ENCODE measurements at places on chromosomes 12 and 14. TPM values are rescaled to one million over a fixed set of nuclear protein-coding genes. Genes with fewer than 3 reads are reported as not detected.

SMOC1 gene
- polyA plus RNA-seq = 3.2 TPM

CABP1 gene
- polyA plus RNA-seq = 4.5 TPM

DNA sequence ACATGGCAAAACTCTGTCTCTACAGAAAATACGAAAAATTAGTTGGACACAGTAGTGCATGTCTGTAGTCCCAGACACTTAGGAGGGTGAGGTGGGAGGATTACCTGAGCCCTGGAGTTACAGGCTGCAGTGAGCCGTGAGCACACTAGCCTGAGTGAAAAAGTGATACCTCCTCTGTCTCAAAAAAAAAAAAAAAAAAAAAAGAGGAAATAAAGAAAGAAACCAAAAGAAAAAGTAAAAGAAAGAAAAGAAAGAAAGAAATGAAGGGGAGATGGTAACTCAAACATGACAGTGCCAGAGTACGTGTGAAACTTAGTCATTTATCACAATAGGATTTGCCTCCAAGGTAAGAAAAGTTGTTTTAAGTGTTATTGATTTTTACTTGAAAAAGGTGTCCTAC lies 407.0 kb upstream of the MGAT4C start:
- no peak overlapping the region for H3K4me3 ChIP-seq
- DNase-seq = no peak

GRCh38 chr12:33486058-33486457 lies 46.4 kb upstream of the SYT10 start:
- no peak for DNase-seq
- H3K4me1 ChIP-seq = no peaks in the 10 kb centered on the region
- no peak overlapping the region for H3K4me3 ChIP-seq
- no peaks in the 10 kb centered on the region for H3K36me3 ChIP-seq
- no peaks in the 10 kb centered on the region for H3K27me3 ChIP-seq

GRCh38 chr12:10048526-10048925 lies 18.0 kb downstream of the CLEC9A start:
- H3K27ac ChIP-seq = no peak overlapping the region
- no peak for DNase-seq
- no peaks in the 10 kb centered on the region for H3K36me3 ChIP-seq

DNA sequence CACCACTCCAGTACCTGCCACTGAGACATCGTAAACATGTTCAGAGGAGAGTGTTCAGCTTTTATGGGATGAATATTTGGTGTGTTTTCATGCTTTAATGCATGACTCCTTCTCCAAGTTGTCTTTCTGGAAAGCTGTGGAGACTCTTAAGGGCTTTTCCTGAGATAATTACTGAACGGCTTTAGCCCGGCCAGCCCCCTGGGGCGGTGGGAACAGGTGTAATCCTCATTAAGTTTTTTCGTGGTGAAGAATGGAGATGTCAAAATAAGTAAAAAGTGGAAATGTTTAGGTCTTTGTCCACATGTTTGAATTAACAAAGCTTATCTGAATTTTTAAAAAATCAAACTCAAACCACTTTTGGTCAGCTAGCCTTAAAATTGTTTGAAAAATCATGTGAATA lies 1.5 kb downstream of the SYNE2 start:
- H3K4me3 ChIP-seq = peak overlapping the region; percentile 79
- no peaks in the 10 kb centered on the region for H3K36me3 ChIP-seq
- no peaks in the 10 kb centered on the region for H3K27me3 ChIP-seq
- DNase-seq = no peak

- no peak overlapping the region for H3K4me3 ChIP-seq
- no peak overlapping the region for H3K27ac ChIP-seq
- peaks cover 3% of the 10 kb centered on the region for H3K36me3 ChIP-seq
Observed at GRCh38 chr12:128820723-128821432, 2.9 kb downstream of the SLC15A4 start.

PEX5 gene
- 16.8 TPM for polyA plus RNA-seq

DNA sequence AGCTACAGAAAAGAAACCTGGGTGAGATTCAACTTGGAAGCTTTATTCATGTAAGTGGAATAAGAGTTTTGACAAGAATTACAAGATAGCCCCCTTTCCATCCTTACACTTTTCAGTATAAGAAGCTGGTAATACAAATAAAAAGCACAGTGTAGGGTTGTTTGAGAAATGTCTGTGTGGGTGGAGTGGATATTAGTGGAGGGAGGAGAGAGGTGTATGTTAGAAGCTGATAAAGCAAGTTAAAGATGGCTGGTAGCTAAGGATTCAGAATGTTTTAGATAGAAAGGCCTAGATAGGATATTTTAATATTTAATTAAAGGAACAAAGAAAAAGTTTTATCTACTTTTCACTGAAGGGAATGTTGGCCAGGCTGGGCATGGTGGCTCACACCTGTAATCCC lies 12.5 kb downstream of the CFAP54 start:
- no peak overlapping the region for H3K4me3 ChIP-seq
- H3K27me3 ChIP-seq = no peaks in the 10 kb centered on the region
- H3K4me1 ChIP-seq = 0 out of 2 replicates have a peak, but pooled peaks cover 4% of the 10 kb centered on the region
- DNase-seq = no peak
- H3K27ac ChIP-seq = no peak overlapping the region

BHLHE41 gene
- polyA plus RNA-seq = 1.1 TPM

- no peak overlapping the region for H3K4me3 ChIP-seq
- H3K27ac ChIP-seq = no peak overlapping the region
- no peaks in the 10 kb centered on the region for H3K36me3 ChIP-seq
Observed at GRCh38 chr12:70292017-70292776, 49.0 kb downstream of the CNOT2 start.

PDZRN4 gene
- not detected for polyA plus RNA-seq

- no peaks in the 10 kb centered on the region for H3K27me3 ChIP-seq
- H3K27ac ChIP-seq = no peak overlapping the region
Observed at GRCh38 chr14:61122862-61123261, 141.8 kb downstream of the SLC38A6 start.

GPD1 gene
- polyA plus RNA-seq = 0.45 TPM

DNA sequence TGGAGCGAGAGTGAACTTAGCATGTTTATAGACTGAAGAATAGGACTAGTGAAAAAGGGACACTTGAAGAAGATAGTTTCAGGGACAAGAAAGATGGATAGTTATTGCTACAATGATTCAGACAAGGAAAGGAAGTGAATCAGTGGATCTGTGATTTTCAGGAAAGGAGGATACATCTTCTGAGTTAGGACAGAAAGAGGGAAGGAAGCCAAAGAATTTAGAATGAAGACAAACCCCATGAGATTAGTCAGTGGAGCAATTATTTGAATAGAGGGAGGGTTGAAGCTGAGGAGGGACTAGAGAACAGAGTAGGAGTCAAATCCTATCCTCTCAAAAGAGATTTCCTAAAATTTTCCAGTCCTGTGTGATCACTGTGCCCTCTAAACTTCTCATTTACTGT lies 282.7 kb downstream of the AKAP6 start:
- no peak overlapping the region for H3K27ac ChIP-seq
- no peak overlapping the region for H3K4me3 ChIP-seq
- no peaks in the 10 kb centered on the region for H3K4me1 ChIP-seq
- no peaks in the 10 kb centered on the region for H3K36me3 ChIP-seq

- DNase-seq = no peak
- H3K4me1 ChIP-seq = no peaks in the 10 kb centered on the region
Observed at GRCh38 chr12:120956579-120957300, 21.6 kb upstream of the HNF1A start.

ATG101 gene
- polyA plus RNA-seq = 55.9 TPM

ERP29 gene
- 85.9 TPM for polyA plus RNA-seq

- H3K4me3 ChIP-seq = no peak overlapping the region
- H3K4me1 ChIP-seq = peaks cover 21% of the 10 kb centered on the region
- H3K27me3 ChIP-seq = no peaks in the 10 kb centered on the region
- H3K36me3 ChIP-seq = no peaks in the 10 kb centered on the region
Observed at GRCh38 chr12:31362759-31363415, 36.9 kb upstream of the SINHCAF start.

- H3K4me1 ChIP-seq = no peaks in the 10 kb centered on the region
- H3K27me3 ChIP-seq = no peaks in the 10 kb centered on the region
- H3K4me3 ChIP-seq = no peak overlapping the region
- H3K36me3 ChIP-seq = no peaks in the 10 kb centered on the region
Observed at GRCh38 chr14:85454226-85454813, 75.6 kb upstream of the FLRT2 start.

GDF3 gene
- polyA plus RNA-seq = 4.3 TPM

- H3K4me3 ChIP-seq = no peak overlapping the region
Observed at GRCh38 chr14:68164711-68165113, 345.1 kb downstream of the RAD51B start.

NACA gene
- polyA plus RNA-seq = 225 TPM

GRCh38 chr12:58030566-58031279 lies 89.4 kb downstream of the ATP23 start:
- no peak for DNase-seq
- no peak overlapping the region for H3K4me3 ChIP-seq
- no peaks in the 10 kb centered on the region for H3K27me3 ChIP-seq
- H3K27ac ChIP-seq = no peak overlapping the region
- H3K36me3 ChIP-seq = no peaks in the 10 kb centered on the region
- H3K4me1 ChIP-seq = 0 out of 2 replicates have a peak, but pooled peaks cover 3% of the 10 kb centered on the region

DNA sequence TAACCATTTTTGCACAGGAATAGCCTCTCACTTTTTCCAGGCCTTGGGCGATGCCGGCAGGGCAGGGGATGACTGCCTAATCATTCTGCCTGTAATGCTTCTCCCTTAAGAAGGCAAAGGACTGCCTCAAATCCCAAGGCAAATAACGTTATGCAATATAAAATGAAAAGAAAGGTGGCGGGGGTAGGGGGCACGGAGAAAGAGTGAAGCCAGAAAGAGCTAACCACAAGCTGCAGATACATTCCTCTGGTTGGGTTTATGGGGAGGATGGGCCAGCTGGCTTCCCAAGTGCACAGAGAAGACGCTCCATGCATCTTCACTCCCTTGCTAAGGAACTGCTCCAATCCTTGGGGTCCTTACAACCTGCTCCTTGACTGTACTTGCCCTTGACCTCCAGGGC lies 229.5 kb downstream of the FOXN3 start:
- no peak overlapping the region for H3K4me3 ChIP-seq
- H3K36me3 ChIP-seq = no peaks in the 10 kb centered on the region
- no peaks in the 10 kb centered on the region for H3K27me3 ChIP-seq
- peaks cover 2% of the 10 kb centered on the region for H3K4me1 ChIP-seq

DNA sequence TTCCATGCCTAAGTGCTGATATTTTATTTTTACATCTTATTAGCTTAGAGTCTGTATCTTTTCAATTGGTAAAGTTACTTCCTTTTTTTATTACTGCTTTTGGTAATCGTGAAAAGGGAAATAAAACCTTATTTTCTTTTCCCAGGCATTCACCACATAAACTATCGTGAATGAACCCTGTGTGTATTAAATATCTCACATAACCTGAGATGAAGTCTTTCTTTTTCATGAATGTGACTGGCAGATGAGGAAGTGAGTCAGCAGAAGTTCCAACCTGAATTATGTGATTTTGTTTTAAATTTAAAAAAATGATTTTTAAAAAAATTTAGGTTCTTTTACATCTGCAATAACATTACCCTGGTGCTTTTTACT lies 26.0 kb downstream of the MYBPC1 start:
- H3K4me3 ChIP-seq = no peak overlapping the region
- H3K36me3 ChIP-seq = no peaks in the 10 kb centered on the region
- H3K27me3 ChIP-seq = no peaks in the 10 kb centered on the region
- H3K27ac ChIP-seq = no peak overlapping the region

PAPLN gene
- 25.6 TPM for polyA plus RNA-seq

Data from H1 (cell line).